GM12878 (cell line): ENCODE measurements at places on chromosomes 5 and 9. TPM values are rescaled to one million over a fixed set of nuclear protein-coding genes. Genes with fewer than 3 reads are reported as not detected.

Gene ANKDD1B
- polyA plus RNA-seq = 0.87 and 1.0 TPM in 2 replicates

Gene SCAI
- polyA plus RNA-seq = 3.9 and 4.9 TPM in 2 replicates

Gene MYMK
- polyA plus RNA-seq = not detected in 2 replicates

Gene PLCXD3
- polyA plus RNA-seq = not detected in 2 replicates

Gene GMCL2
- 0.04 TPM in 1 of 2 replicates, not detected in the other for polyA plus RNA-seq

Gene HBEGF
- polyA plus RNA-seq = 1.2 and 1.6 TPM in 2 replicates

Gene ALDH1A1
- polyA plus RNA-seq = not detected in 2 replicates

Gene SLC22A4
- polyA plus RNA-seq = 0.23 TPM in 1 of 2 replicates, not detected in the other

Gene TMEM174
- polyA plus RNA-seq = not detected in 2 replicates

Gene SEMA5A
- polyA plus RNA-seq = 0.07 TPM in 1 of 2 replicates, not detected in the other

Gene GABBR2
- polyA plus RNA-seq = 2.2 TPM in 1 of 2 replicates, not detected in the other

Gene C5orf58
- not detected in 2 replicates for polyA plus RNA-seq

Gene PCSK1
- polyA plus RNA-seq = not detected in 2 replicates

Gene BTNL3
- not detected in 2 replicates for polyA plus RNA-seq

Gene PCDHGB7
- 0.35 and 0.37 TPM in 2 replicates for polyA plus RNA-seq

Gene SLC34A3
- not detected in 2 replicates for polyA plus RNA-seq

Gene IGFBPL1
- 0.12 TPM in 1 of 2 replicates, not detected in the other for polyA plus RNA-seq

Gene PCDH12
- polyA plus RNA-seq = 0.12 and 0.14 TPM in 2 replicates

Gene NUTM2G
- polyA plus RNA-seq = 0.12 and 0.24 TPM in 2 replicates

Gene ZNF454
- polyA plus RNA-seq = not detected in 2 replicates

Gene ST8SIA4
- 20.3 and 22.0 TPM in 2 replicates for polyA plus RNA-seq

Gene LRRC19
- 0.10 and 0.20 TPM in 2 replicates for polyA plus RNA-seq
